ENCODE measurements at places on chromosomes 1 and 21.

- DNase-seq, result no peak
These were observed 349.0 kb downstream of the SIPA1L2 start for GRCh38 chr1:232280910-232281309.

DNA sequence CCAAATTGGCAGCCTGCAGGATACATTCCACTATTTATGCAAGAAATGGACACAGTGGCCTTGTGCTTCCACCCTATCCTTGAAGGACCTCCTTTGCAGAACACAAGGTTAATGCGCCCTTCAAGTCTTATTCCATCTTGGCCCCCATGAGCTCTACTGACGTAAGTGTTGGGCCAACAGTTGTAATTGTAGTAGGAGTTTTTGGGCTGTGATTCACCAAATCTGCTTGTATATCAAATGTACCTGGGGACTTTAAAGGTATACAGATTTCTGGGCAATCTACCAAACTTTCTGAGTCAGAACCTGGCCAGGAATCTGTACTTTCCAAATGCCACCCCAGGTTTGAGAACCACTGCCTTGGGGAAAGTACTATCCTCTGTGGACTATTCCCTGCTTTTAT lies 100.9 kb upstream of the MARK1 start:
- no peak for DNase-seq

DNA sequence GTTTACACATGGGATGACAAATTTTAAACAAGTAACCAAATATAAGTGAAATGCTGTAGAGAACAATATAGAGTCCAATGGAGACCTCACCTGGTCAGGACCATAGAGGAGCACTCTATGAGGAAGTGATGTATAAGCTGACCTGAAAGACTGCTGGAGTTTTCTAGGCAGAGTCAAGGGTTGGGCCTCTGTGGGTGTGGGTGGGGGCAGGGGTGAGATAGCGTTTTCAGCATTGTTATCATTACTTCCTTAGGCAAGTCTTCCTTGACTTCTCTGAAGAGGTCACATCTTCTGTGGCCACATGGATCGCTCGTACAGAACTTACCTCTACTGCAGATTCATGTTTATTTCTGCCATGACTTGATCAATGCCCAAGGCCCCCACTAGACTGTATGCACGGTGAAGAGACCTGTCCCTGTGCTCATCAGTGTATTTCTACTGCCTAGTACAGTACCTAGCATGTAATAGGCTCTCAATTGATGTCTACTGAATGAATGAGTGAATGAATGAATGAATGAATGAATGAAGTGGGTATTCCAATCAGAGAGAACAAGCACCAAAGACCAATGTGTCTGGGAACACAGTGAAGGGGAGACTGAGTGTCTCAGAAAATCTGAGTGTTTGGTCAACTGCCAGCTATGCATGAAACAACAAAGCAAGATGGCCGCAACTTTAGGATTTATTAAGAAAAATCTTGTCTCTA lies 116.5 kb downstream of the RNF220 start:
- no peak for DNase-seq

GRCh38 chr1:233704170-233704897 lies 90.4 kb downstream of the KCNK1 start:
- DNase-seq, result no peak

DNA sequence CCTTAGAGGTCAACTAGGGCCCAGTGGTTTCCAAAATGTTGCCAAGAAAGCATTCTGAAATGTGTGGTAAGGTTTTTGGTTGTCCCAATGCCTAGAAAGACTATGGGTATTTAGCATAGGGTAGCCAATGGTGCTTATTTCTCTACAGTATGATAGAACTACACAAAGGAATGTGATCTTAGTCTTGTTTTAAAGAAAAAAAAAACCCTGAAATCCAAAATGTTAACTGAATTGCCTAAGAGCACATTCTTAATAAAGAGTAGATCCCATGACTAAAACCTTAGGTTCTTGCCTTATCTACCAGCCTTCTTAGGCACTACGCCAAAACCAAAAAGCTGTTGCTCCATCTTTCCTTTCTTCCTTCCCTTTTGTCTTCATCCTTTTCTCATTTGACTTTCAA lies 428.2 kb downstream of the MRPL39 start:
- no peak for DNase-seq

GRCh38 chr21:34875830-34876229 lies 173.3 kb downstream of the RUNX1 start:
- no peak for DNase-seq

DNA sequence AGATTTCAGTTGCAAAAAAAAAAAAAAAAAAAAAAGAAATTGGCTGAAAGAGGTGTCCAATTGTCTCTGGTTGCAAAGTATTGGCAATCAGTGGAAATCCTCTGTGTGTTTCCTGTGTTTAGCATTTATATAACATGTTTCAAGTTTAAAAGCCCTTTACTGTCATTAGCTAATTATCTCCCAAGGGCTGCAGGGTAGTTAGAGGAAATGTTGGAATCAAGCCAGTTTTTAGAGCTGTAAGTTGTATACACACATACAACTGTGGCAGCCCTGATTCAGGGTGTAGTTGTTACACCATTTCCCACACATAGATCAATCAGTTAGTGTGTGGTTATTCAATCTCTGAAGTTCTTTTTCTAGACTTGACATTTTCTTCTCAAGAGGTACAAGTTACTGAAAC lies 8.9 kb upstream of the ZNF326 start:
- no peak for DNase-seq

DNA sequence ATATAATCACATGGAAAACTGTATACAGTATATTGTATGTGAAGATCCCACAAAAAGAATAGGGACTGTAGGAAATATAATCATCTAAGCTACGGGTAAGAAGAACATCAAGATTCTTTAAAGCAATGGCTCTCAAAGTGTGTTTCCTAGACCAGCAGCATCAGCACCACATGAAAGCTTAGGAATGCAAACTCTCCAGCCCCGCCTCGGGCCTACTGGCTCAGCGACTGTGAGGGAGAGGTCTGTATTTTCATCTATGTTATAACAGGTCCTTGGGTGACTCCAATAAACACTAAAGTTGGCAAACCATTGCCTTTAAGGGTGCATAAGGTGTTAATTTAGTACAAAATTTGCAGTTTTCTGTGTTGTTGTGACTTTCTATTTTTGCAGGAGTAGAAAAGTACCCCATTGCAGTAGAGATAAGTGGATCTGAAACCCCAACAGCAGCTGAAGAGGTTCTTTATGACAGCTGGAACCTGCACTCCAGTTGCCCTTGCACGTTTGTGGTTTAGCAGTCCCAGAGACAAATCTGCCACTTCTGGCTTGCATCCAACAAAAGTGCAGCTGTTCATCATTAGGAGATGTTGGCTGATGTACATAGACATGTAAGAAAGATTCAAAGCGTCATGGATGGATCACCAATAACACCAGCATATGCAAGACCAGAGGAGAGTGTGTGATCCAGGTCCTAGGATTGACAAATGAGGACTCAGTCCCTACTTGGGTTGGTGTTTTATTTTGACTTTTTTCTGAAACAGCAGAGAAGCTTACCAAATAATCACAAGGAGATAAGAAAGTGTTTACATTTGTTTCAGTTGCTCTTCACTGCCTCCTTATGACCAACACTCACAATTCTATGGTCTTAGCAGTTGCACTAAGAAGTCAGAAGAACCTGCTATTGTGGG lies 15.9 kb upstream of the IFNAR1 start:
- DNase-seq, result peak; percentile 49

GRCh38 chr1:158087320-158087927 lies 93.3 kb upstream of the CD1D start:
- DNase-seq, result no peak

- no peak for DNase-seq
These were observed 10.2 kb downstream of the OSCP1 start for GRCh38 chr1:36440044-36440443.

GRCh38 chr1:212481438-212481767 lies 48.7 kb downstream of the NENF start:
- DNase-seq, result no peak

DNA sequence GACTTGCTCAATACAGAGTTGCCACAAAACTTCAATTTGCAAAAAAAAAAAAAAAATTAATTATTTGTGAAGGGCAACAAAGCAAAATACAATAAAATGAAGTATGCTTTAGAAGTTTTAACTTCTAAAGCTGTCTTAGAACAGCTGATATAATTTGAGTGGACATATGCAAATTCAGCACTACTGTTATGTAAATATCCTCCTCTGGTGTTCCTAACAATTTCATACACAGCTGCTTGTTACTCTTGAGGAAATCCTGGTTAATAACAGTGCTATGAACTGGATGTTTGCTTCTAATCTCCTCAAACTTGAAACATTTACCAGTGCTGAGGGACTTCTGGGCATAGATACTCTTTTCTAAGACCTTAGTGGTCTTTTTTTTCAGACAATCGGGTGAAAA lies 69.6 kb upstream of the COL24A1 start:
- no peak for DNase-seq

DNA sequence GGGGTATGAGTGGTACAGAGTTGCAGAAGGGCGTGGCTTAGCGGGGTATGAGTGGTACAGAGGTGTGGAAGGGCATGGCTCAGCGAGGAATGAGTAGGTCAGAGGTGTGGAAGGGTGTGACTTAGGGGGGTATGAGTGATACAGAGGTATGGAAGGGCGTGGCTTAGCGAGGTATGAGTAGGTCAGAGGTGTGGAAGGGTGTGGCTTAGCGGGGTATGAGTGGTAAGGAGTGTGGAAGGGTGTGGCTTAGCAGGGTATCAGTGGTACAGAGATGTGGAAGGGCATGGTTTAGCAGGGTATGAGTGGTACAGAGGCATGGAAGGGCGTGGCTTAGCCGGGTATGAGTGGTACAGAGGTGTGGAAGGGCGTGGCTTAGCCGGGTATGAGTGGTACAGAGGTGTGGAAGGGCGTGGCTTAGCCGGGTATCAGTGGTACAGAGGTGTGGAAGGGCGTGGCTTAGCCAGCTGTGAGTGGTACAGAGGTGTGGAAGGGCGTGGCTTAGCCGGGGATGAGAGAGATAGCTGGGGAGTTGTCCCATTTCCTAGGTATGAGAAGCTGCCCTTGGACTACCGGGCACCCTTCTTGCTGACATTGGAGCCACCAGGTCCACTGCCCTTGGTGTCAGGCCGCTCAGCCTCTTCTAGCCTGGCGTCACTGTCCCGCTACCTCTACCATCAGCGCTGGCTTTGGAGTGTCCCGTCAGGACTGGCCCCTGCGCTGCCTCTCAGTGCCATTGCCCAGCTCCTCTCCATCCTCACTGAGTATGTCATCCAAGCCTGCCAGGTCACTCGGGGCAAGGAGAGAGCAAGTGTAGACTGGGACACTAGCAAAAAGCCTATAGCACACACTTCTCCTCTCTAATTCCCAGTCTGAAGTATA lies 29.8 kb downstream of the HYI start:
- DNase-seq, result no peak

GRCh38 chr1:17250601-17251000 lies 1.7 kb downstream of the PADI3 start:
- DNase-seq, result no peak

GRCh38 chr1:111596499-111596898 lies 23.1 kb upstream of the RAP1A start:
- DNase-seq, result peak; percentile 63

GRCh38 chr1:163196449-163196787 lies 6.3 kb downstream of the RGS5 start:
- DNase-seq, result no peak

GRCh38 chr1:236284291-236284721 lies 2.5 kb upstream of the ERO1B start:
- peak; percentile 42 for DNase-seq

DNA sequence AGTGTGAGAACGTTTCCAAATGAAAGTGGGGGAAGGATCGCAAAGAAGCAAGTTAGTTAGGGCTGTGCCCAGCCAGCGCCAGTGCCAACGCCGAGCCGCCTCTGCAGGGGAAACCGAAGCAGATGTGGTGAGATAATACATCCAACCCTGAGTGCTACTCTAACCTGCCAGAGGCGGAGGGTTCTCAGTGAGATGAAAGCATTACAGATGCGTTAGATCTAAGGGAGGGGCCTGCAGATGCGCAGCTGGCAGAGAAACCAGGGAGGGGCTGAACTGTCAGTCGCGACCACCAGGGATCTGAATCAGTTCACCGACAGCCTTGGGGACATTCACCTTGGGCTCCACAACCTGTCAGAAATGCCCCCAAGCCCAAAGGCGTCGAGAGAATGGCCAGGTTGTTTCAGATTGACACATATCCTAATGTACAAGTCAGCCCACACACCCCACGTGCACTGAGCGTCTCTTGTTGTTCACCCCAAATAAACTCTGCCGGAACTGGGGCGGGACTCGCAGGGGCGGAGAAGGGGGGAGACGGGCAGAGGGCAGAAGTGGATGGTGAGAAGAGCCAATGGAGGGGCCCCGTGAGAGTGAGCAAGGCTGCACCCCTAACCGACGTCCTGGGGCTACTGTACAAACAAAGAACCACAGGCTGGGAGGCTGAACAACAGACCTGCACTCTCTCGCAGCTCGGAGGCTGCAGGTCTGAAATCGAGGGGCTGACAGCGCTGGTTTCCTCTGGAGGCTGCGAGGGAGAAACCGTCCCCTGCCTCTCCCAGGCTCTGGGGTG lies 8.7 kb upstream of the UMODL1 start:
- DNase-seq, result peak; percentile 99

DNA sequence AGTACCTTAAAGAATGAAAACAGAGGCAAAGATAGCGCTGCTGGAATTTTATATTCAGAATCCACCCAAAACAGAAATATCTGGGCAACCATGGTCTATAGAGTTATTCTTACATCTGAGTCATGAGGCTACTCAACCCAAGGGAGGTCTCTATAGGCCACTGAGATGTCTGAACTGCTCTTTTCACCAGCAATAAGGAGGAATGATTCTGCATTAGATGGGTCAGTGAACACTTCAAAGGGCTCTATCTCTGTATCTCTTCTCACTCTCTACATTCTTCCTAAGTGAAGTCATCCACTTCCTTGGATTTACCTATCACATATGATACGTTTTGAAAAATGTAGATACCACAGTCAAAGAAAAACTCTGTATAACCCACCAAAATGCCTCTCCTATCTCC lies 90.2 kb upstream of the NGF start:
- no peak for DNase-seq

GRCh38 chr1:80375109-80375508 lies 1368.6 kb upstream of the ADGRL4 start:
- DNase-seq, result no peak

GRCh38 chr1:83882906-83883305 lies 116.0 kb downstream of the TTLL7 start:
- no peak for DNase-seq

DNA sequence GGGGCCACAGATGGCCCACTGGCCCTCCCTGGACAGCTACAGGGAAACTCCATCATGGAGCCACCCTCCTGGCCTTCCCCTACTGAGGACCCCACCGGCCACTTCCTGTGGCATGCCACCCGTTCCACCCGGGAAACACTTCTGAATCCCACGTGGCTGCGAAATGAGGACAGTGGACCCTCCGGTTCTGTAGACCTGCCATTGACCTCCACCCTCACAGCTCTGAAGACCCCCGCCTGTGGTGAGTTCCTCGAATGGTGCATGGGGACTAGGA lies 40.3 kb downstream of the UMODL1 start:
- no peak for DNase-seq

- no peak for DNase-seq
These were observed 74.7 kb downstream of the RGS18 start for GRCh38 chr1:192232817-192233417.

GRCh38 chr1:51306950-51307349 lies 23.4 kb downstream of the TTC39A start:
- DNase-seq, result no peak
